Liver (tissue), 10 donors: ENCODE measurements at places on chromosomes 6 and 20.

- no peak overlapping the region for H3K27ac ChIP-seq
- H3K4me1 ChIP-seq, result no peaks in the 10 kb centered on the region
- H3K27me3 ChIP-seq, result peaks cover 2% of the 10 kb centered on the region
- no peaks in the 10 kb centered on the region for H3K36me3 ChIP-seq
- DNase-seq, result no peak
These were observed 624.3 kb downstream of the PTPRT start for GRCh38 chr20:42565235-42565995.

- no peak overlapping the region for H3K27ac ChIP-seq
- H3K27me3 ChIP-seq, result no peaks in the 10 kb centered on the region
- DNase-seq, result peak; percentile 49
- H3K36me3 ChIP-seq, result no peaks in the 10 kb centered on the region
- no peak overlapping the region for H3K4me3 ChIP-seq
- no peaks in the 10 kb centered on the region for H3K4me1 ChIP-seq
These were observed 9.1 kb upstream of the SHLD1 start for GRCh38 chr20:5741089-5741488.

- no peak overlapping the region for H3K4me3 ChIP-seq
- H3K36me3 ChIP-seq, result peaks cover 68% of the 10 kb centered on the region
- no peak overlapping the region for H3K27ac ChIP-seq
- no peaks in the 10 kb centered on the region for H3K4me1 ChIP-seq
- no peak for DNase-seq
These were observed 46.3 kb downstream of the EZR start for GRCh38 chr6:158772851-158773371.

DNA sequence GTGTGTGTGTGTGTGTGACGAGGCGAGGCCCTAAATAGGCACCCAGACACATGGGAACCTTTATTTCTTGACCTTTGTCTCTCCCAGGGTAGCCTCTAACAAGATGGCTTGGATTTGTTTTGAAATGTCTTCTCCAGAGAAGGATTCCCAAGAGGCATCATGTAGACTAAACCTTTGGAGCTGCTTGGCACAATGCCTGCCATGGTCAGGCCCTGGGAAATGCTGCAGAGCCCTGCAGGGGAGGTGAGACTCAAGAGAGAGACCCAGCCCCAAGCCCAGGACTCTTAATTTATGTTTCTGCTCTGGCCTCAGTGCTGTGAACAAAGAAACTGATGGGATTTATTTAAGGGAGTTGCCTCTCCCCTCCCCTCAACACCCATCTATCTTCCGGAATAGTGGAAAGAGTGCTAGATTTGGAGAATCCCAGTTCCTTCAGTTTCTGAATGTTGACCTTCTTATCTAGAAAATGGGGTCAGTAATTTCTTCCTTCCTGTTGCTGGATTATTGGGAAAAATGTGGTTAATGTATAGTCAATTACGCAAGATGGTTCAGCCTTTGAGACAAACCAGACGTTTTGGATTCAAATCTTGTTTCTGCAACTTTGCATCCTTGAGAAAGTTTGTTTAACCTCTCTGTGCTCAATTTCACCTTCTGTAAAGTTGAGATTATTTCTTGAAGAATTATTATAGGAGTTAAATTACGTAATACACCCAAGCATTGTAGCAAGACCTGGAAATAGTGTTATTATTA, 434.8 kb downstream of the MAFB start:
- H3K4me1 ChIP-seq, result no peaks in the 10 kb centered on the region
- DNase-seq, result no peak
- H3K4me3 ChIP-seq, result no peak overlapping the region
- no peaks in the 10 kb centered on the region for H3K36me3 ChIP-seq
- H3K27ac ChIP-seq, result no peak overlapping the region

- peaks cover 17% of the 10 kb centered on the region for H3K4me1 ChIP-seq
- H3K4me3 ChIP-seq, result no peak overlapping the region
- H3K27me3 ChIP-seq, result no peaks in the 10 kb centered on the region
- no peak overlapping the region for H3K27ac ChIP-seq
These were observed 13.0 kb downstream of the IP6K3 start for GRCh38 chr6:33733709-33734007.

GRCh38 chr6:129016844-129017243, 133.9 kb downstream of the LAMA2 start:
- H3K27me3 ChIP-seq, result peaks cover 2% of the 10 kb centered on the region
- H3K36me3 ChIP-seq, result no peaks in the 10 kb centered on the region
- no peaks in the 10 kb centered on the region for H3K4me1 ChIP-seq
- no peak overlapping the region for H3K27ac ChIP-seq

- H3K4me3 ChIP-seq, result no peak overlapping the region
- H3K4me1 ChIP-seq, result no peaks in the 10 kb centered on the region
- no peak overlapping the region for H3K27ac ChIP-seq
- peaks cover 23% of the 10 kb centered on the region for H3K36me3 ChIP-seq
- DNase-seq, result no peak
These were observed 64.4 kb upstream of the SMIM8 start for GRCh38 chr6:87257975-87258374.

DNA sequence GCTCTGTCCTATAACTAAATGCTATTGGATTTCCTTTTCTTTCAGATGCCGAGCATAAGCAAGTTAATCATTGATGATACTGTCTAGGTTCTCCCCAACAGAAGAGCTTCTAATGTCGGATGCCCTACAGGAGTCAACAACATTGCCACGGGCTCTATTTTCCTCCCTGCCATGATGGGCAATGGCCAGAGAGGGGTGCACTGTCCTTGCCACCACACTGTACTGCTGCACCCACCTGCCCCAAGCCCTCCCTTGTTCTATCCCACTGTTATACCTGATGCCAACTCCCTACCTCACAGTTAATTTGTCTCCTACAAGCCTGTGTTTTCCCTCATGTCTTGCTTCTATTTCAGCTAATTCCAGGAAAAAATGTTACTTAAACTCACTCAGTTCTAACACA, 773.6 kb upstream of the CHD6 start:
- no peak overlapping the region for H3K4me3 ChIP-seq
- no peaks in the 10 kb centered on the region for H3K4me1 ChIP-seq
- no peak overlapping the region for H3K27ac ChIP-seq
- DNase-seq, result no peak
- no peaks in the 10 kb centered on the region for H3K36me3 ChIP-seq

- H3K4me1 ChIP-seq, result peaks cover 19% of the 10 kb centered on the region
- peaks cover 13% of the 10 kb centered on the region for H3K36me3 ChIP-seq
- H3K27me3 ChIP-seq, result no peaks in the 10 kb centered on the region
These were observed 15.7 kb downstream of the GSTA1 start for GRCh38 chr6:52787917-52788316.

- H3K4me3 ChIP-seq, result no peak overlapping the region
- DNase-seq, result no peak
- H3K4me1 ChIP-seq, result peaks cover 20% of the 10 kb centered on the region
- no peak overlapping the region for H3K27ac ChIP-seq
- H3K27me3 ChIP-seq, result no peaks in the 10 kb centered on the region
These were observed 25.8 kb downstream of the SEC23B start for GRCh38 chr20:18533491-18533890.

DNA sequence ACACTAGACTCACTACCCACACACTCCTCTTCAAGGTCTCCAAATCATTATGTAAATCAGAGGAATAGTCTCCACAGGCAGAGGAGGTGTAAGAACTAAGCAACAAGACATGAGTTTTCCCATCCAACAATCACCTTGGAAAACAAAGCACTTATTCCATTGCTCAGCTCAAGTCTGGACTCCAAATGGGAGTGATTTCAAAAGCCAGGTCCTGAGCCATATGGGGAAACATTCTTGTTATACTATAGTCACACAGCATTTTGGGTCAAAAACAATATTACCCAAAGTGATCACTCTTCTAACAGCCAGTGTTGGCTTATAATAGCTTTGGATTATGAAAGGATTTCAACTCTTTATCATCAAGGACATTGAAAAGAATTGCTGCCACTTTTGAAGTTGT, 3.6 kb upstream of the PRPH2 start:
- no peak overlapping the region for H3K4me3 ChIP-seq
- peaks cover 12% of the 10 kb centered on the region for H3K4me1 ChIP-seq
- H3K27me3 ChIP-seq, result no peaks in the 10 kb centered on the region
- peak overlapping the region; percentile 21 for H3K27ac ChIP-seq
- DNase-seq, result no peak
- no peaks in the 10 kb centered on the region for H3K36me3 ChIP-seq

DNA sequence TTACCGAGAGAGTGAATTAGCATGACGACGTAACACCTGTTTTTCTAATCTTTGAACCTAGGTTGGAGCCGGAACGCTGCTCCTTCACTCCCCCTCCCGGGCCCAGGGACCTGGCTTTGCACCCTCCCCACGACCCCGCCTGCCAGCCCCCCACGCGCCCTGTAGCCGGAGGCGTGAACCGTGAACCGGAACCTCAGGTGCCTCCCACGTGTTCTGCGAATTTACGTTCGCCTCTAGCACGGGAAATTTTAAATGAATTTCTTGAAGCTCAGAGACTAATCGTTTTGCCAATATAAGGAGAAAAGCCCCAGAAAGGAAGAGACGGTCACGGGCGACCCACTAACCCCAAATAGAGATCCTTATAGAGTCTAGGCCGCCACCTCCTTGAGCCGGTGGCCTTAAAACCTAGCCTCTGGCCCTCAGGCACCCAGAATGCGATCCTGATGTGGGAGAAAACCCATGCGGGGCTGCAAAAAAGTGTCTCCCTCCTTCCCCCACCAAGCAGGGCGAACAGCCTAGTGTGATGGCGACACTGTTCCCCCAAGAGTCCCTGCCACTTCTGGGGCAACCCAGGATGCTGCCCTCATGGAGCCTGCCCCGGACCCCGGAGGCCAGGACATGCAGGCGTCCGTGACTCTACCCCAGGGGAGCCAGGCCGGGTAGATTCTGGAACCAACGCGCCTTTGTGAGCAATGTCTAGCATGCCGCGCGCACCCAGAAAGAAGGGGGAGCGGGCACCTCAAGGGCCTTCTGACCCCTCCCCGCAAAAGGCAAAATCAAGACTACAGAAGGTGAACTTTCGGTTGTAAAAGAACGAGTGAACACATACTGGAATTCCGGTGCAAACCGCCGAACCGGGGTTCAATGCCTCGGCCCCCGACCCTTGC, 2.7 kb upstream of the SIM1 start:
- H3K4me3 ChIP-seq, result no peak overlapping the region
- H3K36me3 ChIP-seq, result no peaks in the 10 kb centered on the region
- H3K27ac ChIP-seq, result no peak overlapping the region
- DNase-seq, result no peak
- peaks cover 23% of the 10 kb centered on the region for H3K27me3 ChIP-seq

GRCh38 chr6:26075063-26075717, 12.0 kb upstream of the HFE start:
- H3K4me1 ChIP-seq, result peaks cover 7% of the 10 kb centered on the region
- H3K27ac ChIP-seq, result no peak overlapping the region
- no peak for DNase-seq

- no peaks in the 10 kb centered on the region for H3K27me3 ChIP-seq
- DNase-seq, result no peak
- H3K4me1 ChIP-seq, result peaks cover 13% of the 10 kb centered on the region
These were observed 170.4 kb downstream of the PHF3 start for GRCh38 chr6:63805808-63806572.

GRCh38 chr6:25392372-25392771, 113.2 kb downstream of the CARMIL1 start:
- H3K27me3 ChIP-seq, result no peaks in the 10 kb centered on the region
- no peak overlapping the region for H3K4me3 ChIP-seq
- DNase-seq, result no peak
- no peaks in the 10 kb centered on the region for H3K36me3 ChIP-seq

DNA sequence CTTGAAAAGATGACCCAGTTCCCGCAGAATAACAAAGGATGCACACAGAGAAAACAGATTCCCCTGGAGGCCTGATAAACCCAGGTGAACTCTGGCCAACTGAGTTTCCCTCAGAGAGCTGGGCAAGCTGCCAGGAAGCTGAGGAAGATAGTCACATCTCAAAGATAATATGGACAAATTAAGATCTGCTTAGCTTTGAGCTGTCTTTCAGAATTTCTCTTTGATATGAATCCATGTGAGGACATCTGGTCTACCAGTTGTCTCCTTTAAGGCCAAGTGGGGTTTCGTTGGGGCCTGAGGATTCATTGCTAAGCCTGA, 59.5 kb downstream of the ID4 start:
- H3K36me3 ChIP-seq, result no peaks in the 10 kb centered on the region
- no peak for DNase-seq
- H3K4me3 ChIP-seq, result no peak overlapping the region
- no peaks in the 10 kb centered on the region for H3K4me1 ChIP-seq

- no peak overlapping the region for H3K27ac ChIP-seq
- no peaks in the 10 kb centered on the region for H3K27me3 ChIP-seq
- no peaks in the 10 kb centered on the region for H3K4me1 ChIP-seq
- H3K36me3 ChIP-seq, result no peaks in the 10 kb centered on the region
- H3K4me3 ChIP-seq, result no peak overlapping the region
These were observed 930.3 kb downstream of the QKI start for GRCh38 chr6:164344801-164345291.

DNA sequence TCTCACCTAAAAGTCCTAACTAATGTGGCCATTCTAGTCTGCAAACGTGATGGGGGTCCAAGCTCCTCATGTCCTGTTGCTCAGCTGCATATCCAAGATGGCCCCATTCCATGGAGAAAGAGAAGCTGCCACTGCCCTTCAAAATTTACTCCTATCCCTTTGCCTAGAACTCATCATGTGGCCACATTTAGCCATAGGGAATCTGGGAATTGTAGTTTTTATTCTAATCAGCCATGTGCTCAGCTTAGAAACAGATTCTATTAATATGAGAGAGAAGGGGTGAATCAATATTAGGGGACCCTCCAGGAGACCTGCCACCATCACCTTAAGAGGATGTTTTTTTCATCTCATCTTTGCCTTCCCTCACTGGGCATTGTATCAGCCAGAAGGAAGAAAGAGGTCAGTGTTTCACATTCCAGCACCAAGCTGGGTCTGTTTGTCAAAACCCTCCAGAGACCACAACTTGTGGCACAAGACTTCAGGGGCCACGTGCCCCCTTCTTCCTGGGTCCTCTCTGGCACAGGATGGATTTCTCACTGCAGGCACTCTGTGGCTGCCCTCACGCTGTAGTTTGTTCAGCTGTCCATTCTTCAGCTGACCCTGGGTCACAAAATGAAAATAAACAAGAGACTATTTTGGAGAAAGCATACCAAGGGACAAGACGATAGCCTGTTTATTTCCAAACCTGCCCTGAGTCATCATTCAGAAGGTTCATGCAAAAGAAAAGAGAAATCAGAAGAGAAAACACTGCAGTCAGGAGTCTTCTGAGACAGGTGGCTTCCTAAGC, 172.0 kb downstream of the EYA2 start:
- DNase-seq, result no peak
- no peak overlapping the region for H3K4me3 ChIP-seq
- H3K36me3 ChIP-seq, result no peaks in the 10 kb centered on the region
- no peak overlapping the region for H3K27ac ChIP-seq

DNA sequence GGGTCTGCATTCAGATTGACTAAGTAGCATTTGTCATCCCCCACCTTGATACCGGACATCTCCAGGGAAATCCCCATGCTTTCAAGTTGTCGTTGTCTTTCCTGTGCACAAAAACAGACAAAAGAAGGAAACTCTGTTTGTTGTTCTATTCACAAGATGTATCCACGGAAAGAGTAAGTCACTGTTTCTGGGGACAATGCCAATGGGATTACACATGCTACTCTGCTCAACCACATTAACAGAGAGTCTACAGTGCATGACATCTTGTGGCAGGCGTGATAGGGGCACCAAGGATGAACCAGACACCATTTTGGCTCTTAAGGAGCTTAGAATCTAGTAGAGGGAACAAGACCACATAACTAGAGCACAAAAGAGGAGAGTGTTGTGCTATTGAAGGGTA, 124.4 kb upstream of the NUP153 start:
- peaks cover 6% of the 10 kb centered on the region for H3K36me3 ChIP-seq
- no peaks in the 10 kb centered on the region for H3K27me3 ChIP-seq
- H3K4me3 ChIP-seq, result no peak overlapping the region
- no peak for DNase-seq
- H3K27ac ChIP-seq, result no peak overlapping the region
